Fibroblast of lung (primary cell): ENCODE measurements at places on chromosomes 2 and 18.

DNA sequence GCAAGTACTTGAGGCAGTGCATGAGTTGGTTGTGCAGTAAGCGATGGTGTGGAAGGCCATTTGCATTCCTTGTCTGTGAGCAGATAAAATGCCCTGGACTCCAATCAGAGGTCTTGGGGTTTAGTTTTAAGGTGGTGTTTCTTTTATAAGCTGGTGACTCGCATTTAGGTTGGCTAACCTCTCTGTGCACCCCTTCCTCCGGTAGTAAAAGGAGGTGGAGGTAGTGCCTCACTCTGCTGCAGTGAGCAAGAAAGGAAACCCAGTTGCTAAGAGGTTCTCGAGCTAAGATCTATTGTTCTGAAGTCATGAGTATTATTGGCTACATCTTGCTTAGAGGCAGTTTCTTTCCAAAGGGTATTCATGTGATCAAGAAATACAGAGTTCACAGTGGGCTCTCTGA, 74.3 kb upstream of the EML6 start:
- no peak for DNase-seq

DNA sequence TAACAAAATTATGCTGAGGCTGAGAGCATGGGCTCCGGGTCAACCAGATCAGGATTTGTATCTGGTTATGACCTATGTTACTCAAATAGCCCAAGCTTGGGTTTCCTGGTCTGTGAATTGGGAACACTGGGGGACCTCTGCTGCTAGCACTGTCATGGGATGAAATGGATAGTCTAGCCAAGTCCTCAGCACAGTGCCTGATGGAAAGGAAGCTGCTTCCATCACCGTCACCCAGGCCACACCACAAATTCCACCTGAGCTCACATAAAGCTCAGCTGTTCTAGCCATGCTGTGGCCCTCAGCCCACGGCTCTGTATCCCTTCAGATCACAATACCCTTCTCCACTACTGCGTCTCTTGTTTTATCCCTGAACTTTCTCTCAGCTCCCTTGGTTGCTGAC, 179.6 kb upstream of the SP5 start:
- DNase-seq: no peak

DNA sequence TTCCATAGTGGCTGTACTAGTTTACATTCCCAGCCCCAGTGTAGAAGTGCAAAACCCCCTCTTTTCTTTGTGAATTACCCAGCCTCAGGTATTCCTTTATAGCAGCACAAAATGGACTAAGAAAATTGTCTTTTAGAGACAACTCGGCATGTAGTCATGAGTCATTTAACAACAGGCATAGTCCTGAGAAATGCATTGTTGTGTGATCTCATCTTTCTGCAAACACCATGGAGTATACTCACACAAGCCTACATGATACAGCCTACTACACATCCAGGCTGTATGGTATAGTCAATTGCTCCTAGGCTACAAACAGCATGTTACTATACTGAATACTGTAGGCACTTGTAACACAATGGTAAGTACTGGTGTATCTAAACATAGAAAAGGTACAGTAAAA, 44.4 kb upstream of the MBP start:
- DNase-seq: peak; percentile 14

- DNase-seq: no peak
These were observed 242.7 kb downstream of the PRKCE start for GRCh38 chr2:45894211-45894610.

- peak; percentile 44 for DNase-seq
These were observed 132.2 kb downstream of the FMNL2 start for GRCh38 chr2:152466980-152467676.

GRCh38 chr2:156563994-156564753, 128.0 kb downstream of the GPD2 start:
- peak; percentile 10 for DNase-seq

- no peak for DNase-seq
These were observed 722.7 kb downstream of the TSN start for GRCh38 chr2:122478117-122478516.

GRCh38 chr2:69559442-69560146, 83.9 kb downstream of the AAK1 start:
- peak; percentile 58 for DNase-seq

DNA sequence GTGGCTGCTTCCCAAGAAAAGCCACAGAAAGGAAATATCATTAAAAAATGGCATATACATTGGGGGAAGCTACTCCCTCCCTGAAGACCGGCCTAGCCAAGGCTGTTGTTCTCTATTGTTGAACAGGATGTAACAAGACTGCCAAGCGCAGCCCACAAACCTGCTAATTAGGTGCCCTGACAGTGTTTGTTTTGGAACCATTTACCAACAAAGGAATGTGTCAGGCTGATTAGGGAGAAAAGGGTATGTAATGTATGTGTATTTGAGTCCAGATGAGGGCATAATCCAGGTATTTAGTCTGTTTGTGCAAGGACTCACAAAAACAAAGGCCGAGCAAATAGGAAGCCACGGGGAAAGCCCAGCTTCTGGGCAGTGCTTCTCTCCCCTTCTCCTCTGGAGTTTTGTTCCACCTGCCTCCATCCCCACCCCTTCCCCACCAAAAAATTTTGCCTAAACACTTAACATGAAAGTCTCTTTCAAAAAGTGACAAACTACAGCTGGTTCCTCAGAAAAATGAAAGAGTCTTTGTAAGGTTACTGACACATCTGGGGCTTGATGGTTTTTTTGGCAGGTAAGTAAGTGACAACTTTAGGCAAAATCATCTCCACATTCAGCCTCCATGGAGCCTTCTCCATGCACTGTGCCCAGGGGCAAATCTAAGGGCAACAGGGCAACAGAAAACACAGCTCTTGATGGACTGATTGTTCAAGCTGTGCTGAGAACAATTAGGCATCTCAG, 78.3 kb upstream of the FZD5 start:
- no peak for DNase-seq

GRCh38 chr2:239778042-239778851, 246.9 kb downstream of the NDUFA10 start:
- DNase-seq: no peak

DNA sequence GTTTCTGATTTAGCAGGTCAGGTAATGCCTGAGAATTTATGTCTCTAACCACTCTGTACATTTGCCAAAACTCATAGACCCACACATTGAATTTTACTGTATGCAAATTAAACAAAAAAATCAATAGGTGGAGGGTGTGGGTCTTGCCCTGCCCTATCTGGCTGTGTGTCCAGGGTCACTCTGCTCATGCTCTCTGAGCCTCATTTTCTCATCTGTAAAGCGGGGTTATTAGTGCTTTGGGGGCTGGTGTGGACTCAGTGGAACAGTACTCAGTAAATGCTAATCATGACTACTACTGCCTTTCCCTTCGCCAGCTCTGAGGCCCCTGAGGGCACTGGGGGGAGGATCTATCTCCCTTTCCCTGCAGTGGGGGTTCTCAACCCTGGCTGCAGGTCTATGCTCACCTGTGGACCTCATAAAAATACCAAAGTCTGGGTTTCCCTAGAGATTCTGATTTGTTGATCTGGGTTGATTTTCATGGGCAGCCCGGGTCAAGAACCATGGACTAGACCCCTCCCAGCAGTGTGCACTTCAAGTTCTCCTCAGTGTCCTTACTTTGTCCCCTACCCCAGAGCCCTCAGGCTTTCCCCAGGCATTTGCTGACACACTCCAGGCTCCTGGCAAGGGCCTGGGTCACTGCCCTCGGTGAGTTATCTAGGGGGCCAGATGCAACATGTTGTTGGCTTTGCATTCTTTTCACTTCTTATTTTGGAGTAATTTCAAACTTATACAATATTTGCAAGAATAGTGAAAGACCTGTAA, 27.5 kb downstream of the MTHFD2 start:
- DNase-seq: no peak

DNA sequence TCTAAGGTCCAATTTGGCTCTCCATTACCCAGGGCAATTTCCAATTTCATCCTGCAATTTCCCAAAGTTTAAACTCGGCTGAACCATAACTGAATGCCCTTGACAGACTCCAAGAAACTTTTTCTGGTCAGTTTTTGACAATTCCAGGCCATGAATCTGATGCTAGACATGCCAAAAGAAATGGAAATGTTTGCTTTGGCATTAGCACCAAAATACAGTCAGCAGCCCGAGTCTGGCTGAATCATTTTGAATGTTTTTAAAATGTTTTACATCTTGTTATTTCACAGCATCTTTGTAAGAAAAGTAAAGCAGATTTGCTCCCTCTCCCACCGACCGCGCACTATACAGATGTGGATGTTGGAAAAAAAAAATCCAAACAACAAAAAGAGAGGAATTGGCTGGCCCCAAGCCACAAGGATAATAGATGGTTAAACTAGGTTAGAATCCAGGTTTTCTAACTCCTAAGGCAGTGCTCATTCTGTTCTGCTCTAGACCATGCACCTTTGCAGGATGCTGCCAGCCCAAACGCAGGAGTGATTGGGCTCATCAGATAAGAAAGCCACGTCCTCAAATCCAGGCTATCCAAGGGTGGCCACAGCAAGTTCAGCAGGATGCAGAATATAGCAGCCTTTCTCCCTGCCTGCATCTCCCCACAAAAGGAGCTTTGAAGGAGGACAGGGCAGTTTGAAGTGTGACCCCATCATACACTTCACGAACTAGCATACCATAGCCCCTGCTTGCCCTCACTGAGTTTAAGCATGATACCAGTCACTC, 167.5 kb downstream of the ALK start:
- peak; percentile 87 for DNase-seq

DNA sequence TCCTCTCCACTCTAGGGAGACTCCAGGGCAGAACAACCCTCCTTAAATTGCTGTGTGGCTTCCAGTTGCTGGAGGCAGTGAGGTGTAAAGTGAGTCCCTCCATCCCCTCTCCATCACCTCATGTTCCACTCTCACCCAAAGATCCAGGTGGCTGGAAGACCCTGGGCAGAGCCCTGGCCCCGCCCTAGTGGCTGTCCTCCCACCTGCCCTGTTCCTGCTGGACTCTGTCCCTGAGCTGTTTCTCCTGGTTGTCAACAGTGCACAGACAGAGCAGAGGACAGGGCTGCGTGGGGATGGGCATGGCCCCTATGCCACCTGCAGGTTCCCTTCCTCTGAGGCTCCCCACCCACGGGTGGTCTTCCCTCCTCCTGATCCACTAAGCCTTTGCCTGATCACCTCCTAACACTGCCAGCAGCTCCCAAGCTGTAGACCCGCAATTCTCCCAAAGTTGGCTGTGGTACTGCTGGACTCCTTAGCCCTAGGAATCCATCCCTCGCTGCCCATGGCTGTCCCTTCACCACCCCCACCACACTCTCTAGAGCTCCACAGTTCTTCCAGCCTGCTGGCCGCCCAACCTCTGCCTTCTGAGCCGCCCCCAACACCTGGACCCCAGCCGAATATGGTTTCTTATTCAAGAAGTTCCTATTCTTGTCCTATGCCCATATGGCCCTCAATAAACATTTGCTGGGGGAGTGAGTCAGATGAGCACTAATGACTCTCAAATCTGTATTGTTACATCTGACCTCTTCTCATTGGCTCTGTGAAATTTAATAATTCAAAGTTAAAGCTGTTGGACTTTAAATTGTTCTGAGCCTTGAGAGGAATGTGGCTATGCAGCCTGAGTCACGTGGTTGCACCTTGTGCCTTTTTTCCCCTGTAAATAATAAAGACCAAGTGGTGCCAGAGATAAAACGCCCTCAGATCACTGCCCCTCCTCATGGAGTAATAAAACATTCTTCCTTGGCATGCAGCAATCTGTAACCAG, 260.0 kb upstream of the HS6ST1 start:
- DNase-seq: peak; percentile 11

DNA sequence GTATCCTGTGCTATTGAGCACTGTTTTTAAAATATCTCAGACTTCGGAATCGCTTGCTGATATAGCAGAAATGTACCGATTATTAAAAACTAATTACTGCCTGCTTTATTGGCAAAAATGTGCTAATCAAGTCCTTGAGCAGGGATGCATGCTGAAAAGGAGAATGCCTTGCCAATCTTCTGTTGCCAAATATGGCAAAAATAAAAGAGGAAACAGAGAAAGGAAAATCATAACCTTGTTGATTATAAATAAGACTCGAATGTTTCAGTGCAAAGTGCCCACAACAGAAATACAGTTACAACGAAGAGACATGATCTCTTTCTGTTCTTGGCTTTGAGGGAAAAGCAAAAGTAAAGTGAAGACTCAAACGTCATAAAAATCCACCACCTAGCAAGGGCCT, 248.5 kb downstream of the TMEM182 start:
- DNase-seq: no peak

GRCh38 chr2:135299165-135299564, 231.9 kb downstream of the ZRANB3 start:
- DNase-seq: no peak

- DNase-seq: no peak
These were observed 504.9 kb downstream of the ZEB2 start for GRCh38 chr2:144015036-144015435.

GRCh38 chr2:33509908-33510585, 33.6 kb downstream of the RASGRP3 start:
- DNase-seq: peak; percentile 65

GRCh38 chr2:46923041-46923528, 7.5 kb upstream of the MCFD2 start:
- DNase-seq: peak; percentile 28

DNA sequence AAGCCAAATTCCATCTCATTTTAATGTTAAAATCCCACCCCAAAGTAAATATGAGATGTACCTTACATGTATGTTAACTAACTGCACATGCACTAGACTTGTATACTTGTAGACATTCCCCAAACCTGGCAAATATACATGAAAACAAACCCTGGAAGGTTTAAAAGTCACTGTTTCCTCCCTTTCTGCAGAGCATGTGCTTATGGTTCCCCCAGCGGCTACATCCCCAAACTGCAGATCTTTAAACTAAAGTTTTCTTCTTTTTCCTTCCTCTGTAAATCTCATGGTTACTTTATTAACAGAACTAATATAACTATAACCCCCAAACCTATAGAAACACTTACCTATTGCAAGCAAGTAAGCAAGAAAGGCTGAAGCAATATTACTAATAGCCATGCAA, 731.5 kb downstream of the LRP1B start:
- DNase-seq: peak; percentile 6

GRCh38 chr2:28423856-28424605, 31.4 kb downstream of the FOSL2 start:
- DNase-seq: no peak
